H9 (cell line): ENCODE measurements at places on chromosomes 7 and 10. TPM values are rescaled to one million over a fixed set of nuclear protein-coding genes. Genes with fewer than 3 reads are reported as not detected.

EN2 gene
- total RNA-seq, result 0.07 and 0.15 TPM in 2 replicates

ZCCHC24 gene
- 3.5 and 3.8 TPM in 2 replicates for total RNA-seq

CCDC146 gene
- total RNA-seq, result 0.37 and 0.72 TPM in 2 replicates

CYP3A5 gene
- 0.22 TPM in 1 of 2 replicates, not detected in the other for total RNA-seq

CCDC186 gene
- total RNA-seq, result 16.7 and 17.4 TPM in 2 replicates

HTR5A gene
- not detected in 2 replicates for total RNA-seq

BBS9 gene
- total RNA-seq, result 26.4 and 29.7 TPM in 2 replicates

GPR26 gene
- 0.07 and 0.09 TPM in 2 replicates for total RNA-seq

PPP3CB gene
- total RNA-seq, result 37.2 and 37.3 TPM in 2 replicates

GLCCI1 gene
- total RNA-seq, result 19.1 and 19.5 TPM in 2 replicates

- H3K36me3 ChIP-seq, result no peaks in the 10 kb centered on the region
- no peak overlapping the region for H3K4me3 ChIP-seq
- no peak for DNase-seq
- no peaks in the 10 kb centered on the region for H3K27me3 ChIP-seq
- H3K27ac ChIP-seq, result no peak overlapping the region
Observed at GRCh38 chr10:97175586-97175985, 10.2 kb downstream of the SLIT1 start.

- DNase-seq, result no peak
- H3K4me3 ChIP-seq, result no peak overlapping the region
- H3K36me3 ChIP-seq, result no peaks in the 10 kb centered on the region
- no peak overlapping the region for H3K27ac ChIP-seq
- no peaks in the 10 kb centered on the region for H3K4me1 ChIP-seq
Observed at GRCh38 chr10:110845192-110845755, 26.5 kb upstream of the PDCD4 start.

DNA sequence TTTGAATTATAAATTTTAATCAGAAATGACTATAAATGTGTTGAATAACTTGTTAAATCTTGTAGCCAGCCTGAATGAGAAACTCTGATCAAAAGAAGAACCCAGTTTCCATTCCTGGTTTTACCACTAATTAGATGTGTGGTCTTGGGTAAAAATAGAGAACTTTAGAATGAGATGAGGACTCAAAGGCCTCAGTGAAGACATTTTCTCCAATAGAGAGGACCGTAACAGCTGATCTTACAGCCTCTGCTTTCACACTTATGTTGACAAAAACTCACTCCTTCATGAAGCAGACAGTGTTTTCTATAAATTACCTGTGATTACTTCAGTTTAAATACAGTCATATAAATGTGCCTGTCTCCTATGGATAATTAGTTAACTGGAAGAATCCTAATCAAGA, 200.1 kb upstream of the MEOX2 start:
- no peak overlapping the region for H3K27ac ChIP-seq
- no peak overlapping the region for H3K4me3 ChIP-seq
- no peaks in the 10 kb centered on the region for H3K4me1 ChIP-seq
- no peaks in the 10 kb centered on the region; the same call in 1 of the 3 replicates for H3K36me3 ChIP-seq

- no peaks in the 10 kb centered on the region for H3K36me3 ChIP-seq
- no peak overlapping the region for H3K27ac ChIP-seq
- no peaks in the 10 kb centered on the region for H3K4me1 ChIP-seq
- no peak overlapping the region for H3K4me3 ChIP-seq
- H3K27me3 ChIP-seq, result no peaks in the 10 kb centered on the region
- no peak for DNase-seq
Observed at GRCh38 chr10:33214174-33214573, 120.3 kb downstream of the NRP1 start.

- H3K27ac ChIP-seq, result no peak overlapping the region
- no peaks in the 10 kb centered on the region for H3K4me1 ChIP-seq
- no peak overlapping the region for H3K4me3 ChIP-seq
- peak; percentile 38 for DNase-seq
Observed at GRCh38 chr7:123916240-123916724, 8.8 kb upstream of the SPAM1 start.

GRCh38 chr7:53602817-53603418, 567.5 kb downstream of the POM121L12 start:
- no peaks in the 10 kb centered on the region for H3K27me3 ChIP-seq
- no peak overlapping the region for H3K27ac ChIP-seq
- H3K4me1 ChIP-seq, result peaks cover 6% of the 10 kb centered on the region; the same call in 1 of the 2 replicates
- peak; percentile 42 for DNase-seq
- H3K4me3 ChIP-seq, result no peak overlapping the region

DNA sequence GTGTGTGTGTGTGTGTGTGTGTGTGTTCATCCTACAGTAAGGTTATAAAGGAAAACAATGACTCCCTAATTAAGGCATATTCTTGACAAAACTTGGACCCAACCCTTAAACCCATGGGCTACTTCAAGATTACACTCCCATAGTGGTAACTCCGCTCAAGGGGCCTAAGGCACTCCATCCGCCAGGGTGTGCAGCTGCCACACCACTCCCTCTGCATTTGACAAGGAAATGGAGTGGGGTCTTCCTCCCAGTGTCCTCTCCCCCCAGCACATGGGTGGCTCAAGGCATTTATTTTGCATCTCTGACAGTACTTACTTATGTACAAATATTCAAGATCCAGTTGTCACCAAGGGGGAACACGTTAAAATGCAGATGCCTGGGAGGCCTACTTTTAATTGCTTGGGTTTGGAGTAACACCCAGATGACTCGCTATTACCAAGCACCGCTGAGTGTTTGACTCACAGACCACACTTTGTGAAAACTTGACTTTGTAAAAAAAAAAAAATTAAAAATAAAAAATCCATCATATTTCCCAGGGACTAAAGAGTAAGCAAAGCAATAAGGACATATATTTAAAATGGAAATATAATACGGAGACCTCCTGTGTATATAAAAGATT, 53.0 kb upstream of the AGR3 start:
- H3K4me1 ChIP-seq, result no peaks in the 10 kb centered on the region
- no peak for DNase-seq
- H3K4me3 ChIP-seq, result no peak overlapping the region
- no peaks in the 10 kb centered on the region for H3K27me3 ChIP-seq
- H3K27ac ChIP-seq, result no peak overlapping the region
- H3K36me3 ChIP-seq, result no peaks in the 10 kb centered on the region

GRCh38 chr10:69321039-69321715, 42.9 kb downstream of the HK1 start:
- peaks cover 33% of the 10 kb centered on the region for H3K4me1 ChIP-seq
- H3K4me3 ChIP-seq, result no peak overlapping the region
- DNase-seq, result no peak
- H3K27ac ChIP-seq, result no peak overlapping the region
- no peaks in the 10 kb centered on the region; the same call in 1 of the 2 replicates for H3K27me3 ChIP-seq

DNA sequence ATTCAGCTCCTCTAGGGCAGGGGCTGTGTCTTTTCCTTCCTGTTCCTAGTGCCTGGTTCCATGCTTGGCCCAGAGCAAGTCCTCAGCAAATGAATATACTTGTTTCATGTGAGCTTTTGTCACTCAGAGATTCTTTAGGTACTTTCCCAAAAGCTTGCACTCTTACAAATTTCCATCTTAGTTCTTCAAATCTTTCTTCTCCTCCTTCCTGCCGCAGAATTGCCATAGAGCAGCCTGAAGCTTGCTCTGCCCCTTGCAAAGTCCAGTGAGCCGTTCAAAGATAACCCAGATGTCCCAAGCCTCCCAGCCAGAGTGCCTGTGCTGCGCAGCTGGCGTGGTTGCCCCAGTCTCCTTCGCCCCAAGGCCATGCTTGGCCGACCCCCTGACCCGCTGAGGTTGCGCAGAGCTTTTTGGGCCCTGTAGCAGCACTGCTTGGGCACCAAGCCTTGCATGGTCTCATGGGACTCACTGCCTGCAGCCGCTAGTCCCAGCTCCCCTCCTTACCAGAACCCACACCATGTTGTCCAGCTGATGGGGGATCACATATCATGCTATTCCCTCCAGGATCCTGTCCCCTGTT, 20.7 kb downstream of the CHST3 start:
- no peaks in the 10 kb centered on the region; the same call in 1 of the 2 replicates for H3K4me1 ChIP-seq
- no peak overlapping the region for H3K27ac ChIP-seq
- H3K4me3 ChIP-seq, result no peak overlapping the region
- peaks cover 16% of the 10 kb centered on the region for H3K36me3 ChIP-seq
- DNase-seq, result no peak
- no peaks in the 10 kb centered on the region for H3K27me3 ChIP-seq

DNA sequence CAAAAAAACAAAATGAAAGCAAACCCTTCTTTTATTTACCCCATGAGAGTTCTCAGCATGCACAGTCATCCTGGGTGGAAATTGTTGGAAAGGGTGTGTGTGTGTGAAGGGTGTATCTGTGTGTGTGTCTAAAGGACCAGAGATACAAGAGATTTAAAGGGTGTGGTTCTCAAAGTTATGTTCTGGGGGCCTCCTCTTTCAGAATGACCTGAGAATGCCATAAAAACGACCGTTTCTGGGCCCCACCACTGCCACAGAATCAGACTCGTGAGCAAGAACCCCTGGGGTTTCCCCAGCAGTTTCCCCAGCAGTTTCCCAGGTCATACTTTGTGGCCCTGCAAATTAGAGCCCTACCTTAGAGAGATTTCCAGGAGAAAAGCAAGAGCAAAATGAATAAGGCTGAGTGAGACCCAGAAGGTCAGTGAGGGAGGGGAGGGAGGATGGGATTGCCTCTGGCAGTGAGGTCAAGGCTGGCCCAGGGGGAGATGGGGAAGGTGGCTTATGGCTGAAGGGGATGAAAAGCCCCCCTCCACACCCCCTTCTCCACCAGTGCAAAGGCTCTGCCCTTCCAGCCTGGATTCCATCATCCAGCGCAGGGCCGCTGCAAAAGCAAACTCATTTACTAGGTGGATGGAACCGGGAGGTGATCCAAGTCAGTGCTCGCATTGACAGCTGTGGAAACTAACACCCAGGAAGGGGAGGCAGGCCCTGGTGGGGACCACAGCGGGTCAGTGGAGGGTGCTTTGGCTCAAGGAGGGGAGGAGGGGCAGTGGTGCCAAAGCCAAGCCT, 10.2 kb downstream of the PYROXD2 start:
- H3K27me3 ChIP-seq, result no peaks in the 10 kb centered on the region
- no peak overlapping the region for H3K27ac ChIP-seq
- no peaks in the 10 kb centered on the region; the same call in 1 of the 2 replicates for H3K36me3 ChIP-seq

GRCh38 chr10:121527690-121528089, 70.6 kb downstream of the FGFR2 start:
- peaks cover 21% of the 10 kb centered on the region; the same call in 2 of the 3 replicates for H3K36me3 ChIP-seq
- no peak overlapping the region for H3K4me3 ChIP-seq
- no peak overlapping the region for H3K27ac ChIP-seq
- no peaks in the 10 kb centered on the region for H3K4me1 ChIP-seq

- H3K4me1 ChIP-seq, result no peaks in the 10 kb centered on the region
- DNase-seq, result no peak
- no peak overlapping the region for H3K4me3 ChIP-seq
- no peak overlapping the region for H3K27ac ChIP-seq
- H3K36me3 ChIP-seq, result no peaks in the 10 kb centered on the region
Observed at GRCh38 chr7:143199040-143199439, 15.8 kb downstream of the TAS2R39 start.
